ENCODE measurements at places on chromosomes 3 and 15.

DNA sequence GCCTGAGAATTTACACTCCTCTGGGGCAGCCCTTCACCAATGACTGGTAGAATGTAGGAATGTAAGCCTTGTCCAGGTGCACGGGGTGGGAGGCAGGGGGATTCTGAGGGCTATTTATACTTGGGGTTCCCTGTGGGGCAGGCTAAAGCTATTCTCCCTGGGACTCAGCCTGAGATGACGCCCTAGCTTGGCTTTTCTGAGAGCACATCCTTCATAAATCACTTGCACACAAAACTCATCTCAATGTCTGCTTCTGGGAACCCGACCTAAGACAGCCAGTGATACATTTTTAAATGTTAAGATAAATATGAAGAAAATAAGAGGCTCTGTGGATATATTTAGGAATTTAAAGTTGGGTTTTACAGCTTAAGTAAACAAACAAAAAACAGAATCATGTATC, 16.6 kb downstream of the TMEM158 start:
- H3K4me3 ChIP-seq: no peak overlapping the region
- no peak overlapping the region for H3K27ac ChIP-seq
- no peak for DNase-seq
- peaks cover 44% of the 10 kb centered on the region for H3K27me3 ChIP-seq

DNA sequence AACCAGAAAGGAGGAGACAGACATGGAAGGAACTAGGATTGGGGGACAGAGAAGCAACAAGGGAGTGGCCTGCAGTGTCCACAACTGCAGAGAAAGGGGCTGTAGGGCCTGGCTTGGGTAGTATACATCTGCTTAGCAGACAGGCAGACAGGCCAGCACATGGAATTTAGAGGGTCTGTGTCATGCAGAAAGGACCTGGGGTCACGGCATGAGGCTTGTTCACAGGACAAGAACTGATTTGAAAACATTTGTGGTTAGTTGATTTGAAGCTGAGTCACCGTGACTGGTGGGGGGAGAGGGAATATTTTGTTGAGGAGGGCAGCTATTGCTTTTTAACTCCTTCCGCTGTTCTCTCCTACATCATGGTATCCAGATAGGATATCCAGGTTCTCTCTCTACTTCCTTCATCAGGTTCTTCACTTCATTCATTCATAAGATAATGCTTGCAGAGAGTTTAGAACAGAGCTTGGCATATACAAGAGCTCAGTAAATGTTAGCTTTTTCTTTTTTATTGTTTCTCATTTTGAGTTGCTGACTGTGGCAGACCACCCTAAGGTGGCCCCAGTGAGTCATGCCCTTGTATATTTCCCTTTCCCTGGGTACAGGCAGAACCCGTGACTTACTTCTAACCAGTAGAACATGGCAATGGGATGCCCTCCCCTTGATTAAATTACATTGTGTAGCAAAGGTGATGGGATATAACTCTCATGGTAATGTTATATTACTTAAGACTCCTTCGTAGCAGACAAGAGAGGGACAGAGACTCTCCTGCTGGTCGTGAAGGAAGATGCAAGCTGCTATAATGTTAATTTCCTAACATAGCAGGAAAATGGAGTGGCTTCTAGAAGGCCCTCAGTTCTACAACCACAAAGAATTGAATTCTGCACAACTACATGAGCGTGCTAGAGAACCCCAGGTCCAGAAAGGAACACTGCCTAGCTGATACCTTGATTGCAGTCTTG, 95.0 kb upstream of the NMNAT3 start:
- H3K4me1 ChIP-seq: no peaks in the 10 kb centered on the region
- no peak overlapping the region for H3K27ac ChIP-seq
- H3K36me3 ChIP-seq: peaks cover 2% of the 10 kb centered on the region
- no peak for DNase-seq
- H3K27me3 ChIP-seq: peaks cover 9% of the 10 kb centered on the region

GRCh38 chr3:14522129-14522691, 17.9 kb downstream of the GRIP2 start:
- H3K27ac ChIP-seq: no peak overlapping the region
- no peaks in the 10 kb centered on the region for H3K36me3 ChIP-seq
- H3K4me1 ChIP-seq: no peaks in the 10 kb centered on the region
- peaks cover 51% of the 10 kb centered on the region for H3K27me3 ChIP-seq
- no peak overlapping the region for H3K4me3 ChIP-seq
- DNase-seq: no peak

DNA sequence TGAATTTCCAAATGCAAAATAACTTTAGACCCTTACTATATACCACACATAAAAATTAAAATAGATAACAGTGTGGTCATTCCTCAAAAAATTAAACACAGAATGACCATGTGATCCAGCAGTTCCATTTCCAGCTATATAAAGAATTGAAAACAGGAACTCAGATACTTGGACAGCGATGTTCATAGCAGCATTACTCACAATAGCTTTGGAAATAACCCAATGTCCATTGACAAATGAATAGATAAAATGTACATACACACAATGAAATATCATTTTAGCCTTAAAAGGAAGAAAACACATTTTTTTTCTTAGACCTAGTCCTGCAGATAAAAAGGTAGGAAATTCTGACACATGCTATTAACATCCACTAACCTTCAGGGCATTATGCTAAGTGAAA, 26.7 kb downstream of the RAD51 start:
- DNase-seq: no peak
- H3K27me3 ChIP-seq: no peaks in the 10 kb centered on the region
- no peaks in the 10 kb centered on the region for H3K4me1 ChIP-seq
- no peak overlapping the region for H3K4me3 ChIP-seq
- no peaks in the 10 kb centered on the region for H3K36me3 ChIP-seq
- no peak overlapping the region for H3K27ac ChIP-seq

GRCh38 chr3:132545471-132545870, 51.6 kb upstream of the ACKR4 start:
- no peak overlapping the region for H3K27ac ChIP-seq
- H3K36me3 ChIP-seq: peaks cover 5% of the 10 kb centered on the region
- no peak for DNase-seq
- H3K4me3 ChIP-seq: no peak overlapping the region
- H3K4me1 ChIP-seq: no peaks in the 10 kb centered on the region

DNA sequence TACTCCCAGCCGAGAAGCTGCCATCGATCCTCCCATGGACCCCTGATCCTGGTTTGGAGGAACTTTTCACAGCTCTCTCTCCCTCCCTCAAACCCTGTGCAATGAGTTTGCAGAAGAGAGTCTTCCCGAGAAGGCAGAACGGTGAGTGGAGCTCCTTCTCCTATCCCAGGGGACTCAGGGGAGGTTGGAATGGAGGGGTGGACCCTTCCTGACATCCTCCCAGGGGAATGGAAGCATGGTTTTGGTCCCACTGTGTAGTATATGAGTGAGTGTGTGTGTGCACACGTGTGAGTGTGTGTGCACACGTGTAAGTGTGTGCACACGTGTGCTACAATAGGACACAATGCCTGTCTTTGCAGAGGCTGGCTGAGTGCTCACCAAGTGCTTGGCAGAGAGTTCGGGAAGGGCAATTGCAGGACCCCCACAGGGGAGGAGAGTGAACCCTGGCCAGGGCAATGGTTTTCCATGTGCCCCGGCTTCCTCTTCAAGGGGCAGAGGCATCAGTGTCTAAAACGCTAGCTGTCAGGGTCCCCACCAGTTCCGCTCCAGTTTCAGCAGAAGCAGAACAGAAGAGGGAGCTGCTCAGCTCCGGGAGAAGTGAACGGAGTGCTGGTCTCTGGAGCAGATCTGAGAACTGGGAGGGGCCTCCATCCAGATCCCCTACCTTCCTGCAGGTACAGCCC, 13.8 kb upstream of the IL16 start:
- no peak for DNase-seq
- no peak overlapping the region for H3K4me3 ChIP-seq
- H3K4me1 ChIP-seq: no peaks in the 10 kb centered on the region
- H3K36me3 ChIP-seq: no peaks in the 10 kb centered on the region
- H3K27me3 ChIP-seq: peaks cover 56% of the 10 kb centered on the region

- H3K4me3 ChIP-seq: no peak overlapping the region
- H3K27me3 ChIP-seq: peaks cover 31% of the 10 kb centered on the region
- no peaks in the 10 kb centered on the region for H3K36me3 ChIP-seq
- no peak overlapping the region for H3K27ac ChIP-seq
- no peak for DNase-seq
Measured at GRCh38 chr15:48654801-48655200, 9.3 kb upstream of the FBN1 start.

DNA sequence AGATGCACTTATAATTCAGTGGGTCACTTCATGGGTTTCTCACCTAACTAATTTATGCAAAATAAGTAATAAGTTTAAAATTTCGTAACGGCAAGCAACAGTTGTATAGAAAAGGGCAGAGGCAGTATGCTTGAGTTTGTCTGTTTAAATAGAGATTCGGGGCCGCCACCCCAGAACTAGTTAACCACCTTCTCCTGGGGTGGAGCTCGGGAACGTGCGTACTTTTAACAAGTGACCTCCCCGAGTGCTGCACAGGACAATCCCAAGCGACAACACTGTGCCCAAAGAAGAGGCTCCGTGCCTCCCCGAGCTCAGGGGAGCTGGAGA, 439 bp downstream of the SSR3 start:
- H3K4me1 ChIP-seq: peaks cover 39% of the 10 kb centered on the region

DNA sequence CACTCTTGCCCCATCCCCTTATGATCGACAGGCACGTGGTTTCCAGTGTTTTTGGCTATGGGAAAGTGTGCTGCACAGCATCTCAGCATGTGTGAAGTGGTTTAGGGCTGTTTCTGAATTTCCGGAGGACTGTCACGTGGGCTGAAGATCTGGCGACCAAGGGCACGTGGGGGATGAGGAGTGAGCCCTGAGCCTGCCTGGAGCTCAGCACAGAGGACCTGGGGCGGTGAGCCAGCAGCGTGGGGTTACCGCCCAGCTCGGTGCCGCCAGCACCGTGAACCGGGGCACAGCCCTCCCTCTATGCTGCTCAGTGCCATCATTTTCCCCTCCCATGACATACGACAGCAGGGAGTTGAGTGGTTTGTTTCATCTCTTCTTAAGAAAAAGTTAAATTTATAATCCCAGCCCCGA, 150.2 kb downstream of the DNAJB8 start:
- H3K27ac ChIP-seq: peak overlapping the region; percentile 5
- no peaks in the 10 kb centered on the region for H3K27me3 ChIP-seq
- DNase-seq: peak; percentile 15
- peak overlapping the region; percentile 40 for H3K4me3 ChIP-seq
- H3K36me3 ChIP-seq: peaks cover 4% of the 10 kb centered on the region
- H3K4me1 ChIP-seq: peaks cover 24% of the 10 kb centered on the region

DNA sequence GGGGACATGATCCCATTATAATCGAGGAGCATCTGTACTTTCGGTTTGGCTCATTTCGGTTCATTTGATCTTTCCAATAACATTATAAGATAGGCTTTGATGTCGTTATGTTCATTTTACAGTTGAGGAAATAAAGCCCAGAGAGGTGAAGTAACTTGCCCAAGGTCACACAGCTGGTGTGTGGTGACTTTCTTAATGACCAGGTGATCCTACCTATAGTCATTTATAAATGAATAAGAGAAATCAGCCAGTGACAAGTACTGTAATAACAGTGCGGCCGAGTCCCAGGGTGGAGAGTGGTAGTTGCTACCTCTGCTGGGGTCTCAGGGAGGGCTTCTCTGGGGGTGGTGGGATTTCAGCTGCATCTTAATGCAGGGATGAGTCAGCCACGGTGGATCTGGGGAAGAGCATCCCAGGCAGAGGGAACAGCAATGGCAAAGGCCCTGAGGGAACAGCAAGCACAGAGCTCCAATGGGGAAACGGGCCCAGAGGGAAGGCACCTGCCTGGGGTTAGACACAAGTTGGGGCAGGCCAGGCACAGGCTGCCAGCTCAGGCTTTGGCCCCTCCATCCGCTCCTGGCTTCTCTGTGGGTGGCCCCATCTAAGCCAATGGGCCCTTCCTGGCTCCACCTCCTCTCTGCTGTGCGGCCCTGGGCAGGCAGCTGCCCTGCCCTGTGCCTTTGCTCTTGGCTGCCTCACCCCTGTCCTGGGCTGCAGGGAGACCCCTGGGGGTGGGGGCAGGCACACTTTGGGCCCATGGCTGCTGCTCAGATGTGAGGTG, 1.1 kb upstream of the FBLN2 start:
- H3K4me1 ChIP-seq: peaks cover 19% of the 10 kb centered on the region
- H3K4me3 ChIP-seq: peak overlapping the region; percentile 44
- no peak overlapping the region for H3K27ac ChIP-seq
- DNase-seq: no peak
- no peaks in the 10 kb centered on the region for H3K36me3 ChIP-seq
- H3K27me3 ChIP-seq: peaks cover 84% of the 10 kb centered on the region

DNA sequence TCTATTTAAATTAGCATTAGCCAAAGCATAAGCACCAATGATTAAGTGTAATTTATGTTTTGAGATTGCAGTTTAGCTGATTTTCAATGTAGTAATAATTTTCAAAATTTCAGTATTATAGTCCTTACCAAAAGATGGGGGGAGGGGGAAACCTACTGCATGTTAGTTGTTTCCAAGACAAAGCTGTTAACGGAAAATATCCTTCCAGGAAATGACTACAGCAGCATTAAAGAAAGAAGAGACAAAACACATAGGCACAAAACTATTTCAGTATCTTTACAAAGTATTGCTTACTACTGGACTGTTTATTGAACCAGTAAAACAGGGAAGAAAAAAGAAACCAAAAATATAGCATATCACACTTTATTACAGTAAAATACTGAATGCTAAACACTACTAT, 10.5 kb downstream of the BNIP2 start:
- DNase-seq: no peak
- H3K27me3 ChIP-seq: no peaks in the 10 kb centered on the region
- H3K36me3 ChIP-seq: peaks cover 85% of the 10 kb centered on the region

GRCh38 chr3:14329116-14329830, 73.1 kb upstream of the SLC6A6 start:
- H3K36me3 ChIP-seq: peaks cover 3% of the 10 kb centered on the region
- no peaks in the 10 kb centered on the region for H3K4me1 ChIP-seq
- no peak for DNase-seq
- no peak overlapping the region for H3K27ac ChIP-seq
- H3K4me3 ChIP-seq: no peak overlapping the region

GRCh38 chr15:41969851-41970431, 2.4 kb downstream of the EHD4 start:
- peak overlapping the region; percentile 91 for H3K4me3 ChIP-seq
- peaks cover 15% of the 10 kb centered on the region for H3K27me3 ChIP-seq
- H3K27ac ChIP-seq: peak overlapping the region; percentile 96
- H3K4me1 ChIP-seq: peaks cover 51% of the 10 kb centered on the region
- peak; percentile 43 for DNase-seq
- peaks cover 28% of the 10 kb centered on the region for H3K36me3 ChIP-seq
